ENCODE measurements at places on chromosomes 1 and 21. TPM values are rescaled to one million over a fixed set of nuclear protein-coding genes. Genes with fewer than 3 reads are reported as not detected.

Gene SLC30A2
- polyA plus RNA-seq: not detected

Gene TNFAIP8L2
- 103 TPM for polyA plus RNA-seq

DNA sequence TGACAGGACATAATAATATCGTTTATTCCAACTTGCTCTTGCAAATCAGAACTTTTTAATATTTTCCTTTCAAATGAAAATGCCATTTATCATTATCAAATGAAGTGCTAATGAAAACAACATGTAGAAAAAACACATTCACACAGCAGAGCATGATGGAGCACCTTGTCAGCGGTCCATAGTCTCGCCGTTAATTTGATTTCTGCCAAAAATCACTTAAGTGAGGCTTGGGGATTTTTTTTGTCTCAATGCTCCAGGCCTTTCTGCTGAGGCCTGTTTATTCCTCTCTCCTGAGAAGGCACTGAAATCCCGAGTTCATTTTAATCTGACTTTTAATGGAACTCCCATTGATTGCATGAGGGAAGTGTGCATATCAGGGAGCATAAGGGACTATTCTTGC is 122.5 kb downstream of the ELAVL4 start:
- no peaks in the 10 kb centered on the region for H3K36me3 ChIP-seq
- no peaks in the 10 kb centered on the region for H3K4me1 ChIP-seq
- DNase-seq: no peak
- H3K27ac ChIP-seq: no peak overlapping the region
- H3K27me3 ChIP-seq: no peaks in the 10 kb centered on the region

GRCh38 chr1:239997515-239998311 is 94.0 kb upstream of the FMN2 start:
- H3K4me3 ChIP-seq: no peak overlapping the region
- no peak overlapping the region for H3K27ac ChIP-seq
- peaks cover 9% of the 10 kb centered on the region for H3K4me1 ChIP-seq
- peaks cover 46% of the 10 kb centered on the region for H3K27me3 ChIP-seq

Gene CD34
- polyA plus RNA-seq: not detected

Gene LRRC8B
- polyA plus RNA-seq: 7.9 TPM

GRCh38 chr1:161230762-161231161 is 4.9 kb downstream of the TOMM40L start:
- peaks cover 25% of the 10 kb centered on the region for H3K4me1 ChIP-seq
- no peak overlapping the region for H3K4me3 ChIP-seq
- peaks cover 25% of the 10 kb centered on the region for H3K36me3 ChIP-seq
- no peak overlapping the region for H3K27ac ChIP-seq

- no peaks in the 10 kb centered on the region for H3K36me3 ChIP-seq
- peaks cover 70% of the 10 kb centered on the region for H3K4me1 ChIP-seq
- H3K4me3 ChIP-seq: no peak overlapping the region
Observed at GRCh38 chr1:153397051-153397923, 6.4 kb upstream of the S100A8 start.

- no peak overlapping the region for H3K27ac ChIP-seq
- H3K4me1 ChIP-seq: no peaks in the 10 kb centered on the region
- H3K36me3 ChIP-seq: no peaks in the 10 kb centered on the region
- no peak overlapping the region for H3K4me3 ChIP-seq
Observed at GRCh38 chr1:55534565-55535121, 319.5 kb upstream of the USP24 start.

Gene DNAJC6
- polyA plus RNA-seq: not detected

GRCh38 chr21:39576518-39577128 is 36.1 kb upstream of the B3GALT5 start:
- DNase-seq: no peak
- H3K36me3 ChIP-seq: no peaks in the 10 kb centered on the region
- no peaks in the 10 kb centered on the region for H3K4me1 ChIP-seq
- H3K4me3 ChIP-seq: no peak overlapping the region

GRCh38 chr1:226641671-226642231 is 93.2 kb downstream of the STUM start:
- H3K4me1 ChIP-seq: peaks cover 35% of the 10 kb centered on the region
- no peak overlapping the region for H3K4me3 ChIP-seq
- H3K27me3 ChIP-seq: no peaks in the 10 kb centered on the region
- H3K27ac ChIP-seq: no peak overlapping the region
- no peak for DNase-seq

Gene OLFML3
- polyA plus RNA-seq: 0.37 TPM

DNA sequence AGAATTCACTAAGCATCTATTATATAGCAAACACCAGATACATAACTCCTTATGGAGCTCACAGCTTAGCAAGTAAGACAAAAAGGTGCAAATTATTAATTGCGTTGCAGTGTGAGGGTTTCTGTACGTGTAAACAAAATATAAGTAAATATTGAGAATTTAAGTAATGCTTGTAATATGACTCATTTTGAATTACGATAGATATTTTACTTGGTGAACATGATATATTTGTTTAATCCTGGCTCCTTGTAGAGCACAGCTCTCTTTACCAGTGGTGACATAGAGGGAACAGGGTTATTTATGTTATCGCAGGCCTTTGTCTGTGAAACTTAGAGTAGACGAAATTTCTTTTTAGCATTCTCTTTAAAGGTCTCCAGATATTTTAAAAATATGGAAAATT is 36.4 kb downstream of the LYPLAL1 start:
- no peaks in the 10 kb centered on the region for H3K27me3 ChIP-seq
- H3K4me3 ChIP-seq: no peak overlapping the region
- no peaks in the 10 kb centered on the region for H3K4me1 ChIP-seq
- no peak overlapping the region for H3K27ac ChIP-seq
- peaks cover 2% of the 10 kb centered on the region for H3K36me3 ChIP-seq

- no peak for DNase-seq
- peaks cover 28% of the 10 kb centered on the region for H3K4me1 ChIP-seq
- no peaks in the 10 kb centered on the region for H3K27me3 ChIP-seq
- H3K36me3 ChIP-seq: no peaks in the 10 kb centered on the region
Observed at GRCh38 chr21:46603228-46603627, 1.7 kb downstream of the S100B start.

DNA sequence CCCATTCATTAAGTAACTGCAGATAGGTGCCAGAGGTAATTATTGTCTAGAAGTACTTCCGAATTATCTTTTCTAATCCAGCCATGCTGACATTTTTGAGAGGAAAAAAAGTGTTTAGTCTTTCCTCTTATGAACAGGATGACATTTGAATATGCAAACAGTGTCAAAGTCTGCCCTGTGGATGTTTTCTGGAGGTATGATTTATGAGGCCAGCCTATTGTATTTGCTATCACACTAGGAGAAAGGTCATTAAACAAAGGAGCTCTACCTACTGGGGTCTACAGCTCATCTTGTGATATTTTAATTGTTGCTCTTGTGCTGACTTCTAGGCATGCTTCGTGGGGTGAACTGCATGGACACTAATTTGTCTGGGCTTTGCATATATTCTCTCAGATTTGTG is 559.7 kb upstream of the CAMK1G start:
- no peak overlapping the region for H3K4me3 ChIP-seq
- H3K36me3 ChIP-seq: no peaks in the 10 kb centered on the region
- H3K27ac ChIP-seq: no peak overlapping the region

DNA sequence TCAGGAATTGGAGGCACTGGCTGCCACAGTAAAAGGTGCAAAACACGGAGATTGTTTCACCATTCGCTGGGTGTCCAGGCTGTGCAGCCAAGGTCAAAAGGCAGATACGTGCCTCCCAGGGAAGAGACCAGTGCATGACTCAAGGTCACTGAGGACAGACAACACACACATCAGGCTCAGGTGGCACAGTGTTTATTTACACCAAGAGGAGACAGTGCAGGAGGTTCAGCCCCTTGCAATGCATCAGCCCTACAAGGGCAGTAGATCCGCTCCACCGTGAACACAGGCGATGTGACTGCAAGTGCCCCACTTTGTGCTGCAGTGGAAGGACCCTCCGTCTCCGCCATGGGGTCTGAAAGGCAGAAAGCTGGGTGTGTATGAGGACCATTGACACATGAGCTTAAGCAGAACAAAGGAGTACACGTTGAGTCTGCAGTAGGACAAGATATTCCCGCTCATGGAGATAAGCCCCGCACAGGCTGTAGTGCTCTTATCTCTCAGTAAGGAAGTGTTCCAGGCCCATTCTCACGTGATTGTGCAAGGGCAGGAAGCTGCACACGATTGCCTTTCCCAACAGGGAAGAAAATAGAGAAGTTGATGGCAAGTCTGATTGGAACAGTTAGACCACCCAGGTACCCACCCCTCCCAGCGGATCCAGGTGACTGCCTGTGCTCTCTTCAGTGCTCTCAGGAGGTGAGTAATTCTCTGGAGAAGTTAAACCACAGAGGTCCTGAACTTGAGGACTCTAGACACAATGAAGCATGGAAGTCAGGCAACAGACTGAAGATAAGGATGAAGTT is 37.5 kb upstream of the QSOX1 start:
- H3K36me3 ChIP-seq: peaks cover 13% of the 10 kb centered on the region
- DNase-seq: peak; percentile 72
- no peak overlapping the region for H3K27ac ChIP-seq
- peak overlapping the region; percentile 46 for H3K4me3 ChIP-seq
- peaks cover 32% of the 10 kb centered on the region for H3K4me1 ChIP-seq

DNA sequence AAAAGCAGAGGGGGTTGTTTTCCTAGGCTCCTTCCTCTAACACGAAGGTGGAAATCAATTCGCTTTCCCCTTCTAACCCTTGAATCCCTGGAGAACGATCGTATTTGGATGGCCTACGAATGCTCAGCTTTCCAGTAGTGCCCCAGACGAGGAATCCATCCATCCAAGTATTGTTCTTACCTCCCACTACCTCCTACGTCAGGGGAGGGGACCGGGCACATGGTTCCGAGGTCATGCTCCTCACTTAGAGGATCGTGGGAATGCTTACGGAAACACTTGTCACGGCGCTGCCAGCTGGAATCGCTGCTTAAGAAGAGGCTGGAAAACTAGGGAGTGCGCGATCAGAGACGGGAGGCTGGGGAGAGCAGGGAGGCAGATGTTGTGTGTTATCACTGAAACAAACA is 47.4 kb downstream of the CAPZB start:
- peak overlapping the region; percentile 78 for H3K27ac ChIP-seq
- no peak for DNase-seq
- H3K4me3 ChIP-seq: no peak overlapping the region
- H3K36me3 ChIP-seq: peaks cover 8% of the 10 kb centered on the region
- H3K4me1 ChIP-seq: peaks cover 39% of the 10 kb centered on the region

Gene CATSPERE
- not detected for polyA plus RNA-seq

Gene RAD54L
- polyA plus RNA-seq: not detected

DNA sequence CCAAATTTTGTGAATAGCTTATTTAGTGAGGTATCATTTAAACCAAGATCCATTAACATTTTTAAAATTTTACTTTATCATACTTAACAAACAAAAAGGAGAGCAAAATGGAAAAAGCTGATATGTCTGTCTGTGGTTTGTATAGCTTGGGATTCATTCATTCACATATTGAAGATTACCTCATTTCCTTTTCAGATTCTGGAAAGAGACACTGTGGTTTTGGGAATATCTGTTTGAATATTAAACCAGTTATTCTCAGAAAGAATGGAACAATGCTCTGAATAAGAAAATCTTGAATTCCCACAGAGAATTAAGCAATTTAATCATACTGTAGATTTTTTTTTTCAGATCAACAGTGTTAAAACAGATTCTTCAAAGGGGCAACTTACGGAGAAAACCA is 93.8 kb upstream of the PRDX6 start:
- H3K27ac ChIP-seq: no peak overlapping the region
- no peaks in the 10 kb centered on the region for H3K36me3 ChIP-seq
- no peak overlapping the region for H3K4me3 ChIP-seq
- no peaks in the 10 kb centered on the region for H3K4me1 ChIP-seq
- no peaks in the 10 kb centered on the region for H3K27me3 ChIP-seq

GRCh38 chr21:46255758-46256337 is 27.3 kb upstream of the LSS start:
- DNase-seq: no peak
- H3K27ac ChIP-seq: no peak overlapping the region
- H3K4me3 ChIP-seq: no peak overlapping the region
- H3K36me3 ChIP-seq: peaks cover 91% of the 10 kb centered on the region

Gene PLCH2
- polyA plus RNA-seq: 1.4 TPM

DNA sequence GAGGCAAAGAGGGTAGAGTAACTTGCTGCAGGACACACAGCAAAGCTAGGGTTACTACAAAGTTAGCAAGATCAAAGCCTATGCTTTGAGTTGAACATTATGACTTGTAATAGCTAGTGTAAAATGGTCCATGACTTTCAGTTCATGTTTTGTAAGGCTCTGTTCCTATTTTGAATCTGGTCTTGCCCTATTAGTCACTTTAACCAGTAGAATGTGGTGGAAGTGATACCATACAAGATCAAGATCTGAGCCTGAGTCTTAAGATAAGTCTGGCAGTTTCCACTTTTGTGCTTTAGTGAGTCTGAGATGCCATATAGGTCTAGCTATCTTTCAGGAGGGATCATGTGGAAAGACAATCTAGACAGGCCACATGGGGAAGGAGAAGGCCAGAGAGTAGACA is 282.1 kb upstream of the BRINP3 start:
- DNase-seq: no peak
- H3K4me1 ChIP-seq: peaks cover 8% of the 10 kb centered on the region
- no peaks in the 10 kb centered on the region for H3K27me3 ChIP-seq
- H3K4me3 ChIP-seq: no peak overlapping the region

- DNase-seq: no peak
- no peak overlapping the region for H3K27ac ChIP-seq
- peaks cover 31% of the 10 kb centered on the region for H3K36me3 ChIP-seq
- H3K4me3 ChIP-seq: no peak overlapping the region
- no peaks in the 10 kb centered on the region for H3K27me3 ChIP-seq
Observed at GRCh38 chr1:10607228-10607627, 132.5 kb downstream of the PEX14 start.

DNA sequence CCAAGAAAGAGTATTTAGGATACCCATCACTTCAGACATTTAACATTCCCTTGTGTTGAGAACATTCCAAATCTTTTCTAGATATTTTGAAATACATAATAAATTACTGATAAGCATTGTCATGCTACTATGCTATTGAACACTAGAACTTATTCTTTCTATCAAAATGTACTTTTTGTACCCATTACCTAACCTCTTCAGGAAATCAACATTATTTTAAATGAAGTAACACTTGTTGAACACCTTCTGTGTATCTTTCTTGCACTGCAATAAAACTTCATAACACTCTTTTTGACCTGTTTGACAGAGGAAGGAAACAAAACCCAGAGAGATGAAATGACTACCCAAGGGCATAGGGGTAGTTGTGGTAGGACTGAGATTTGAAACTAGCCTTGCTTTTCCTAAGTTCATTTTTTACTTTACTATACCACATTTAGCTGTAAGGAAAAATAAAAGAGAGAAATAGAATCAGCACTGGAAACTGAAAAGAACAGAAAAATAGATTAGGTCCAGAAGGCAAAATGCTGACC is 99.4 kb downstream of the UCHL5 start:
- no peaks in the 10 kb centered on the region for H3K36me3 ChIP-seq
- H3K4me3 ChIP-seq: no peak overlapping the region
- H3K27ac ChIP-seq: no peak overlapping the region
- no peak for DNase-seq

- H3K4me3 ChIP-seq: no peak overlapping the region
- no peak for DNase-seq
- no peaks in the 10 kb centered on the region for H3K4me1 ChIP-seq
- H3K27ac ChIP-seq: peak overlapping the region; percentile 38
- H3K36me3 ChIP-seq: peaks cover 81% of the 10 kb centered on the region
Observed at GRCh38 chr1:229596925-229597699, 28.8 kb downstream of the TAF5L start.

Gene TRIM17
- polyA plus RNA-seq: not detected

GRCh38 chr1:206680279-206680678 is 4.4 kb upstream of the MAPKAPK2 start:
- no peak for DNase-seq
- peaks cover 4% of the 10 kb centered on the region for H3K27me3 ChIP-seq
- peaks cover 37% of the 10 kb centered on the region for H3K4me1 ChIP-seq

GRCh38 chr21:35652872-35653271 is 407.5 kb downstream of the SETD4 start:
- DNase-seq: no peak
- H3K27me3 ChIP-seq: no peaks in the 10 kb centered on the region
- no peak overlapping the region for H3K4me3 ChIP-seq
- H3K4me1 ChIP-seq: peaks cover 1% of the 10 kb centered on the region
- H3K27ac ChIP-seq: no peak overlapping the region
- no peaks in the 10 kb centered on the region for H3K36me3 ChIP-seq
